CD4-positive, alpha-beta T cell treated with Interleukin-10 for 1 hour (primary cell): ENCODE measurements at places on chromosomes 7 and 10.

- DNase-seq = no peak
Measured at GRCh38 chr10:119100434-119101238, 3.3 kb upstream of the DENND10 start.

GRCh38 chr7:124012864-124013263 lies 20.0 kb downstream of the TMEM229A start:
- DNase-seq = no peak

DNA sequence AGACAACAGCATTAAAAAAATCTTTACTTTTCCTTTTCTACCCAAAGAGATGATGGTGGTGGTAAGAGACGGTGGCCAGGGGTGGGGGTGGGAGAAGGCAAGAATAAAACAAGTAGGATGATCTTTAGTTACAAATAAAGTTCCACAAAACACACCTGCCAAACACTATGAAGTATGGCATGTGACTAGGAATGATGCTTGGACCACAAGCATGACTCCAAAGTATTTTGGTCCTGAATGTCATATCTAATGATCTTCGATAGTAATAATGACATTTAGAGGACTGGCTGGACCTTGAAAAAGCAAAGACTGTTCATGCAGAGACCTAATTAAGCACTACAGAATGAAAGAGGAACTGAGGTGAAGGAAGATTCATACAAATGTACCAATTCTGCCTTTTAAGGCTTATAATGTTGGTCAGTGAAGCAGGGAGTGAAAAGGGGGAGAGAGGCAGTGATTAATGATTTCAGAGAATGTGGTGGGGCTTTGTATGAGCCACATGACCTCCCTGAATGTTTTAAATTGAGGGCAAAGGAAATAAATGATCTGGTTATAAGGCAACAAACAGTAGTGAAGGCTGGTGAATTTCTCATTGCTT lies 29.6 kb upstream of the DKK1 start:
- DNase-seq = no peak

GRCh38 chr10:96511044-96511945 lies 2.4 kb downstream of the TLL2 start:
- peak; percentile 16 for DNase-seq

DNA sequence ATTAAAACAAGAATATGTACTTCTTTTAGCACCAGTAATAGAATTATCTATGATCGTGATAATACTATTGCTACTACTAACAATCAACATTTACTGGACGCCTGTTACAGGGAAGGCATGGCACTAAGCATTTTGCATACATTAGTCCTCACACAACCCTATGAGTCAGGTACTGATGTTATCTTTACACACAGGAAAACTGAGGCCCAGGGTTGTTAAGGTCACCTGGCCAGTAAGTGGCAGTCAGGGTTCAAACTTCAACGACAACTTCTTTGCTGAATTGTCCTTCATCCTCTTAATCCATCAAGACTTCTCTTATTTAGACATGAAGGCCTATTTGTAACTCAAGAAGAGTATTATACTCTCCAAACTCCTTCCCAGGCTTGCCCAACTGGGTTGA lies 41.9 kb upstream of the ACSL5 start:
- no peak for DNase-seq
